ENCODE measurements at places on chromosomes 4 and X.

DNA sequence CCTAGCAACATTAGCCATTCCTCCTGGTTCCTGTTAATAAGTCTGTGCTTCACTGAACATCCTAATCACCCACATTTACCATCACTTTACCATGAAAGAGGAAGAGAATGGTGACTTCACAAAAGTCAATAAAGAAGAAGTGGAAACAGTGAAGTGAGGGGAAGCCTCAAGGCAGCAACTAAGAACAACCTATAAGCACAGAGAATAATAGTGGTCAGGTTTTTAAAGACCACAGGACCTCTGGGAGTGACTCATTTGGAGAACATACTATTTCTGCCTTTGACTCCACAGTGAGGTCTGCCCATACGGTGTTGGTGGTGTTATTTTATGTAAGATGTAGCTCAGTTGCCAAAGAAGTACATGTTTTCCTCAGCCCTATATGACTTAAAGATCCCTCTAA, 86.0 kb upstream of the TET2 start:
- peak; percentile 1 for DNase-seq

- DNase-seq, result no peak
Measured at GRCh38 chr4:122758033-122758432, 25.5 kb downstream of the BBS12 start.

- no peak for DNase-seq
Measured at GRCh38 chr4:26871611-26872010, 11.0 kb downstream of the STIM2 start.

GRCh38 chrX:55451626-55451989, 319 bp upstream of the MAGEH1 start:
- DNase-seq, result no peak

DNA sequence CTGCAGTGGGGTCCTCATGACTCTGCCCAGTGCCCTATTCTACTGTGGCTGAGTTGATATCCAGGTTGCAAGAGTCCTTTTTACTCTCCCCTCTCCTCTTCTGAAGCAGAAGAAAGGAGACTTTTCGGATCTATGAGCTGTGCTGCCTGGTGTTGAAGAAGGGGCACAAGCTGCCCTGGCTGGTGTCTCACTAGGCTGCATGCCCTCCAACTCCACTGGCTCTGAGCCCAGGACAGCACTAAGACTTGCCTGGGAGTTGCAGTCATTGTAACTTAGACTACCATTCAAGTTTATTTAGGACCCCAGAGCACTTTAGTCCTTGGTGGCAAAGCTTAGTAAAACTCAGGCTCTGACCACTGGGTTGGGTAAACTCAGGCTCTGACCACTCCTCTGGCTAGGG, 89.4 kb downstream of the GABRB1 start:
- DNase-seq, result no peak

DNA sequence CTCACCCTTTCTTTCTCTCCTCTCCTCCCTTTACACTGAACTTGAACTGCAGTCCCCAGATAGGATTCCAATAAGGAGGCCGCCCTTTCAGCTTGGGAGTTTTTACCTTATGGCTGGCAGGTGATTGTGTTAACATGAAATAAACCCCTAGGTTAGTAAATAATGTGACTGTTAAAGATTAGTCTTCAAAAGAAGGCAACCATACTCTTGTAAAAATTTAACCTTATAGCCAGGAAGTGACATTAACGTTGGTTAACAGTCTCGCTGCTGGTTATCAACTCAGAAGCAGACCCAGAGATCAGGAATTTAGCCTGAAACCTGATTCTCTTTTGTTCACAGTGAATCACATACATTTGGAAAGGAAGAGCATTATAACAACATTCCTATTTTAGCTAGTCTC, 15.2 kb downstream of the FHDC1 start:
- no peak for DNase-seq

GRCh38 chrX:110055616-110056015, 52.7 kb downstream of the TMEM164 start:
- DNase-seq, result no peak

- no peak for DNase-seq
Measured at GRCh38 chrX:11647138-11647537, 18.6 kb downstream of the ARHGAP6 start.

DNA sequence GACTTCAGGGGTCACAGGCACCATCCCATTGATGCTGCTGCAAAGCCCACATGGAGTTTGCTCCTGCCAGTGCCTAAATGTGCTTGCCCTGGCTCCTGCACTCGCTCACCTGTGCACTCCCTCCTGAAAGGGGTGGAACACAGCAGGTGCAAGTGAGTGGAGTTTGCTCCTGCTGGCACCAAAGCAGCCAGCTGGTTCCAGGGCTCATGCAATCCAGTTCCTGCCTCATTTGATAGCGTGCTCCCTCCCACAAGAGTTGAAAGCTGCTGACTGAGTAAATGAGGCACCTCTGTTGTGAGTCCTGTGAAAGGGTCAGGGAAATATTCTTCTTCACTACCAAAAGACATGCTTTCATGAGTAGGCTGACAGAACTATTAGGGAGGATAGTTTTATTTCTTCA, 30.5 kb downstream of the CXCL8 start:
- no peak for DNase-seq

DNA sequence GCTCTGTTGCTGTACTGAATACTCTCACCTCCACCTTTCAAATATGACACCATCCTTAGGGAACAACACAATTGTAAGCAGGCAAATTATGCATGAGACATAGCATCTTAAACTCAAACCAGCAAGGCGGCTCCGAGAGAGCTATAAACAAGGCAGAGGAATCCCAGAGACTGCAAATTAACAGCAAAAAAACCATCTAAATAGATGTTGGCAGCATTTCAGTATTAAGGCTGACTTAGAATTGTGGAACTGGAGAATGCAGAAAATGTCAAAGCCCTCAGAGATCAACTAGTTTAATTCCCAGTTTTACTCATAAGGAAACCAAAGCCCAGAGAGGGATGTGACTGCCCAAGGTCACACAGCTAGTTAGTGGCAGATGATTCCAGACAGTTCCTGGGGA, 37.2 kb upstream of the SPANXC start:
- no peak for DNase-seq

GRCh38 chr4:53101191-53101581, 239.1 kb downstream of the RASL11B start:
- DNase-seq, result no peak

DNA sequence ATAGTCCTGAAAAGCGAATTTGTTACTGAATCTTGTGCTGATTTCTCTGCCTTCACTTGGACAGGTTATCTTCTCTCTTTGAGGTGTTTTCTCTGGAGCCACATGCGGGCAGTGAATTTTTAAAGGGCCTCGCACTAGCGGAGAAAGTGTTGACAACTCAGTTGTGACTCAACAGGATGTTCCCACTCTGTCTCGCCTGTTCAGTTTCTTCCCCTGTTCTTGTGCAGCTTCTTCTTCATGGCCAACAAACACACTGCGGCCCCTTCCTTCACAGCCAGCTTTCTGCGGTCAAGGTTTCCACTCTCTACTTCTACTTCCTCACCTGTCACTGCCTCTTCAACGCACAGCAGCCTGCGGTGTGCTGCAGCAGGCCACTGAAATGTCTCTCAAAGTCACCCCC, 1.1 kb upstream of the SHROOM4 start:
- no peak for DNase-seq

GRCh38 chrX:112857478-112857878, 16.8 kb upstream of the AMOT start:
- DNase-seq, result no peak

DNA sequence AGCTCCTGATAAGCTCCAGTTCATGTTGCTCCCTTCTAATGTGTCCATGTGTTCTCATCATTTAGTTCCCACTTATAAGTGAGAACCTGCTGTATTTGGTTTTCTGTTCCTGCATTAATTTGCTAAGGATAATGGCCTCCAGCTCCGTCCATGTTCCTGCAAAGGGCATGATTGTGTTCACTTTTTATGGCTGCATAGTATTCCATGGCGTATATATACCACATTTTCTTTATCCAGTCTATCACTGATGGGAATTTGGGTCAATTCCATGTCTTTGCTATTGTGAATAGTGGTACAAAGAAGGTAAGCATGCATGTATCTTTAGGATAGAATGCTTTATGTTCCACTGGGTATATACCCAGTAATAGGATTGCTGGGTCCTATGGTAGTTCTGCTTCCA, 197.2 kb upstream of the ITM2A start:
- DNase-seq, result no peak

DNA sequence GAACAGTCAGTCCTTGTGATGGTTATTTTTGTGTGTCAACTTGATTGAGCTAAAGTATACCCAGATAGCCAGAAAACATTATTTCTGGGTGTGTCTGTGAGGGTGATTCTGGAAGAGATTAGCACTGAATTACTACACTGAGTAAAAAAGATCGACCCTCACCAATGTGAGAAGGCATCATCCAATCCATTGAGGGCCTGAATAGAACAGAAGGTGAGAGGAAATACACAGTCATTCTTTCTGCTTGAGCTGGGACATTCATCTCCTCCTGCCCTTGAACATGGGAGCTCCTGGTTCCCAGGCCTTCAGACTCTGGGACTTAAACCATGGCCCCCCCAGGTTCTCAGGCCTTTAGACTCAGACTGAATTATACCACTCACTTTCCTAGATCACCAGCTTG, 22.3 kb downstream of the INPP4B start:
- no peak for DNase-seq

DNA sequence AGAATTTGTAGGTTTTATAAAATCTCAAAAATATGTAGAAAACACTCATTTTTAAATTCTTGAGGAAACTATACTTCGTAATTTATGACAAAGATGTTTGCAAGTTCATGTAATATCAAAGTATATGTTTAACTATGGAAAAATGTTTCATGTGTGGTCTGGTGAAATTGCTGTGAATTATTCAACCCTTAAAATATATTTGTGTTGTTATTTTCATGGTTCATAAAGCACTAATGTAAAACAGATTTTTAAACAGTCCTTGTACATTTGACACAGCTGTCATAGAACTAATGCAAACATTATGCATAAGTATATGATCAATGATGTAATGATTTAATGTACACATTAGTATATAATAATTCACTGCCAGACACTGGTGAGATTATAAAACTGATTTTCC, 83.1 kb upstream of the ARSJ start:
- DNase-seq, result no peak

DNA sequence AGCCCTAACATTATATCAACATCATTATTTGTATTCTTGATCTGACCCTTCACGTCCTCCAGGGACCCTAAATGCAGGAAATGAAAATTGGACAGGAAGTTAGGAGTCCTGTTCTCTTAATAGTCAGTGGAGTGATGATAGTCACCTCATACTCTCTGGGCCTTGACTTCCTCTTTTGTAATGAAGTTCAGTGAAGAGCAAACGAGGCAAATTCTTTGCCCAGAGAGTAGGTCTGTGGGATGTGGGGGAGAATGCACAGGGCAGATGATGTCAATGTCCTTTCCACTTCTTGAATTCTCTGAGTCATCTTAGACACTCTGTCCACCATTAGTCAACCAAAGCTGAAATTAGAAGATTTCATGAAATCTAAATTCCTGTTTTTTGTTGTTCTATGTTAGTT, 17.1 kb upstream of the GPRIN3 start:
- DNase-seq, result no peak

DNA sequence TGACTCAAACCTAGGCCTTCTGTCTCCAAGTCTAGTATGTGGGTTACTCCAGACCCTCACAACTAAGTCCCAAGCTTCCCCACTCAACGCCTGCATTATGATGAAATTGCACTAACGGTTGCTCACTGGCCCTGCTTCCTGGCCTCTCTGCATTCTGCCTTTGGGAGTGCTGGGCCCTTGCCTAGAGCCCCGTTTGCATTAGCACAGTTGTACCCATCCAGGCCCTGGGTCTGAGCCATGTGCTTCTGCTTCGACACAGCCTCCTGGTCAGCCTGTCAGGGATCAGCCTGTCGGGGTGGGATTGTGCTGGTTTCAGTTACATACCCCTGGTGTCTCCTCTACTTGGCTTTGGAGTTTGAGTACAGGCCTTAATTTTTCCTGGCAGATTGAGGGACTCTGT, 58.4 kb downstream of the DCUN1D4 start:
- DNase-seq, result no peak

- no peak for DNase-seq
Measured at GRCh38 chr4:159145992-159146330, 43.1 kb downstream of the RAPGEF2 start.

DNA sequence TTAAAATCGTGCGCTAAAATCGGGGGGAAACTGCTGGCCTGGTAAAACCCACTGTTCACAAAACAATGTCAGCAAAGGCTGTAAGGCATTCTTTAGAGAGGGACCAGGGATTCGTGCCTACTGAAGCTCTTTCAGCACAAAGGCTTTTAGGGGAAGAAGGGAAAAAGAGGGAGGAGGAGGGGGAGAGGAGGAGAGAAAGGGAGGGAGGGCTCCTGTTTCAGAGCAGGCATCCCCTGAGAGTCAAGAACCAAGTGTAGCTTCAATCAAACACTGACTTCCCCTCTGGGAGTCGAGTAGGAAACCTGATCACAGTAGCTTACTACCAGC, 9.5 kb downstream of the BCOR start:
- no peak for DNase-seq

- no peak for DNase-seq
Measured at GRCh38 chr4:16862697-16863096, 35.7 kb downstream of the LDB2 start.

DNA sequence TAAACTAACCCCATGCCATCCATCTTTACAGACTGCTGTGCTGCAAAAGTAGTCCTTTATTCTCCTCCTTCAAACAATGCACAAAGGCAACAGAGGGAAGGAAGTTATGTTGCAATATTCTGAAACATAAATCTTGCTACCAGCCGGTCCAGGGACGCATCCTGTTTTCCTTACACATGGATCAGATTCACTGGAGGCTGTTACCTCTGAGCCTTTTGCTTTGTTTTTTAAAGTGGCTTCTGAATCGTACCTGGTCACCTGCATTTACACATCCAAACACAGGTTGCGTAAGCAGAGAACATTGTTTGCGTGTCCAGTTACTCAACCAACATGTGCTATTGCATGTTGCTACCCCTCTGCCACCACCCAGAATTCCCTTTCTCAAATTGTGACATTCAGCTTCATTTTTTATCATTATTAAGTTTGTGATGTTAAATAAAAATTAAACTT, 8.8 kb downstream of the PPARGC1A start:
- no peak for DNase-seq

DNA sequence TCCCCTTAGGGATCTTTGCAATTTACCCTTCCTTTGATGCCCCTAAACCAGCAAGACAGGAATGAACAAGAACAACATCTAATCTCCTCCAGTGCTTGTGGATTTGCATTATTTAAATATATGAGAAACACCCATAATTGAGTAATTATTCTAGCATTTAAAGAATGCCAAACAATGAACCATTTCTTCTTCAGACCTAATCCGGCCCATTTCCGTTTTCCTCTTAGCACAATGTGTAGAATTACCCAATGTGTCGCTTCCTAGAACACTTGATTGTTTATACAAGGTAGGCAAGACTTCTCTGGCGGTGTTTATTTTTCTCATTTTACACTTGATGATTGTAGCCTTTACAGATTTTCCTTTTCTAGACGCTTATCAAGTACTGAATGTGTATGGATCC, 43.5 kb downstream of the CLDN34 start:
- DNase-seq, result no peak

DNA sequence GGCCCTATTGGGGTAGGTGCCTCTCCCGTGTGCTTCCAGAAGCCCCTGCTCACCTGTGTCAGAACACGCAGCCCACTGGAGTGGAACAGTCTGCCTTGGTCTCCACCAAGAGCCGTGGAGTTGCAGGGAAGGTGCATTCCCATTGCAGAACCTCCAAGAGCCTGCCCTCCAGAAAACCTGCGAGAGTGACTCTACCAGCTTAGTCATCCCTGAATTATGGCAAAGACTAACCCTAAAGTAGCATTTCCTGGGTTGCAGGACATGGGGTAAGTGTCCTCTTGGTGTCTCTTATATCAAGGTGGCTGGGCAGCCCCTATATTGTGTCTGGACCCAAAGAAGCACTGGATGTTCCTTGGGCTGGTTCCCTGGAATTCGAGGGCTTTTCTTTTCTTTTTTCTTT, 224.6 kb downstream of the BCOR start:
- DNase-seq, result no peak

GRCh38 chrX:40734971-40735324, 394 bp downstream of the MED14 start:
- no peak for DNase-seq

All from stimulated activated CD8-positive, alpha-beta memory T cell treated with anti-CD3 and anti-CD28 coated beads, Interleukin-15, amount 100 ng/mL, for 48 hours (primary cell).